Peyer's patch (tissue), 4 donors: ENCODE measurements at places on chromosomes 7 and 10. TPM values are rescaled to one million over a fixed set of nuclear protein-coding genes. Genes with fewer than 3 reads are reported as not detected.
A peak's percentile ranks its signal among the peaks of the same experiment; 100 is the strongest.

The SLC29A4 gene
- 4.8 TPM for total RNA-seq

The ASIC3 gene
- total RNA-seq, result 6.7 TPM

The NACAD gene
- not detected for total RNA-seq

The GLRX3 gene
- total RNA-seq, result 25.9 TPM

The FFAR4 gene
- total RNA-seq, result 2.5 TPM

The NPFFR1 gene
- total RNA-seq, result not detected

The SLC25A40 gene
- total RNA-seq, result 18.4 TPM

The SDK1 gene
- total RNA-seq, result 12.7 TPM

DNA sequence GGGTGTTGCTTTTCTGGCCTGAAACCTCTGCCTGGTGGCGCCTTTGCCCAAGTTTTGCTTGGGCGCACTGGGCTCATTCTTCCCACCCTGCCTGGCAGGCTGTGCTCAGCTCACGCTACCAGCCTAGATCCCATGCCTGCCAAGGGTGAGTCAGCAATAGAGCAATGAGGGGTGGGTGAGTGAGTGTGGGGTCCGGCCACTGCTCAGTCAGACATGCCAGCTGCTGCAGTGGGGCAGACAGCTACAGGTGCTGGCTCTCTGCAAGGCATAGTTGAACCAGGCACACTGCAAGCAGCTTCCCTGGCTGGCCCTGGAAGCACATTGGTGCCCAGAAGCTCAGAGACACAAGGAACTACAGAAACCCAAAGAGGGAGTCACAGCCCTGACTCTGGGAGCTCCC is 680.9 kb upstream of the LRRTM3 start:
- H3K27ac ChIP-seq, result no peak overlapping the region
- H3K4me3 ChIP-seq, result no peak overlapping the region
- H3K27me3 ChIP-seq, result no peaks in the 10 kb centered on the region

GRCh38 chr10:115117301-115117700 is 24.1 kb downstream of the ATRNL1 start:
- H3K27ac ChIP-seq, result no peak overlapping the region
- H3K4me1 ChIP-seq, result no peaks in the 10 kb centered on the region
- H3K27me3 ChIP-seq, result no peaks in the 10 kb centered on the region
- H3K36me3 ChIP-seq, result no peaks in the 10 kb centered on the region

- no peaks in the 10 kb centered on the region for H3K4me1 ChIP-seq
- DNase-seq, result no peak
- no peak overlapping the region for H3K4me3 ChIP-seq
- H3K27me3 ChIP-seq, result no peaks in the 10 kb centered on the region
- no peak overlapping the region for H3K27ac ChIP-seq
- H3K36me3 ChIP-seq, result no peaks in the 10 kb centered on the region
Observed at GRCh38 chr10:30589441-30589840, 40.1 kb downstream of the LYZL2 start.

GRCh38 chr10:6578251-6578771 is 1.8 kb downstream of the PRKCQ start:
- H3K27ac ChIP-seq, result peak overlapping the region; percentile 75
- H3K4me1 ChIP-seq, result no peaks in the 10 kb centered on the region
- H3K36me3 ChIP-seq, result no peaks in the 10 kb centered on the region
- peak; percentile 59 for DNase-seq

DNA sequence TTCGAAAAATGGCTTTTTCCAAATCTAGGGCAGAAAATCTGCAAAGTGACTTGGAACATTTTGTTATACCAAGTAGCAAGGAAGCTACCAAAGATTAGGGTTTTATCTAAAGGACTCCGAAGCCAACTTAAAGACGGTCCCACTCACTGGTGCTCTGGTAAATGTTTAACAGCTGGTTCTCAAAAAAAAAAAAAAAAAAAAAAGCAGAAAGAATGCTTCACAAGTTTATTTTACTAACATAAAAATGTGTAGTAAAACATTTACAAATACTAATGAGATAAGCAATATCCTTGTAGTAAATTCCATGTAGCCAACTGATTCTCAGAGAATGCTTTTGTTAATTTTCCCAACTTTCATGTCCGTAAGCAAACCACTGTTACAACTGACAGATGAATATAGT is 38.4 kb downstream of the TAF3 start:
- H3K4me3 ChIP-seq, result no peak overlapping the region
- H3K27ac ChIP-seq, result no peak overlapping the region
- H3K4me1 ChIP-seq, result no peaks in the 10 kb centered on the region

- no peaks in the 10 kb centered on the region for H3K36me3 ChIP-seq
- DNase-seq, result peak; percentile 68
- H3K4me1 ChIP-seq, result no peaks in the 10 kb centered on the region
- H3K4me3 ChIP-seq, result no peak overlapping the region
Observed at GRCh38 chr7:4189131-4189570, 492.9 kb upstream of the FOXK1 start.

DNA sequence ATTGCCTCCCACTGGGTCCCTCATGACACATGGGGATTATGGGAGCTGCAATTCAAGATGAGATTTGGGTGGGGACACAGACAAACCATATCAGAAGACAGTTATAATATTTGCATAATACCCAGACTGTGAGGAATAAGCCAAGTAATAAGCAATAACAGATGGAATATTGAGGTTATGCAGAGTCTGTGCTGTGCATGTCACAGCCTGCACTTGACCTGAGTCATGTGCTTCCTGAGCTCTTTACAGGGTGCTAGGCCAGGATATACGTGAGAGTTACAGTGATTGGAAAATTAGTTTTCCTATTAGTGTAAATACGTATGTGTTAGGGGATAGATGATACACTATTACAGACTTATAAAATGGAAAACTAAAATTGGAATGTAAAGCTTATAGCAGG is 288.7 kb downstream of the SDK1 start:
- DNase-seq, result no peak
- no peak overlapping the region for H3K27ac ChIP-seq
- H3K27me3 ChIP-seq, result no peaks in the 10 kb centered on the region
- H3K36me3 ChIP-seq, result no peaks in the 10 kb centered on the region
- no peaks in the 10 kb centered on the region for H3K4me1 ChIP-seq

DNA sequence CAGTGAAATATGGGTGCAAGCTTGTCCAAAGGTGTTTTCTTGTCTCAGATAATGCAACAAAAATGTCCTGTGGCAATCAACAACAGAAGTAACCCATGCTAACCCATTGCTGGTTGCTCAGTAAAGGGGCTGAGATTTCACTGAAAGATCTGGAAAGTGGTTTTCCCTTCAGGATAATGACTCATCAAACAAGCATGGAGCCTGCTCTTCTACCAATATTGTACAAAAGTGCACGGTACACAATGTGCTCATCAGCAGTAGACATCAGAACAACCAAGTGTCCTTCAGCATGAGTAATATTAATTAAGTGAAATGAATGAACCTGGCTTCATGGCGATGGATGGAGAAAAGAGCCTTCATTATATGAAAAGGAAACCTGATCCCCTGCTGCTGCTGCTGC is 287.1 kb upstream of the NEBL start:
- no peak overlapping the region for H3K27ac ChIP-seq
- H3K4me1 ChIP-seq, result no peaks in the 10 kb centered on the region
- no peak overlapping the region for H3K4me3 ChIP-seq
- no peak for DNase-seq
- no peaks in the 10 kb centered on the region for H3K36me3 ChIP-seq
- H3K27me3 ChIP-seq, result no peaks in the 10 kb centered on the region

GRCh38 chr7:7972128-7972527 is 3.5 kb downstream of the GLCCI1 start:
- no peak overlapping the region for H3K4me3 ChIP-seq
- H3K27ac ChIP-seq, result no peak overlapping the region
- no peaks in the 10 kb centered on the region for H3K36me3 ChIP-seq
- H3K4me1 ChIP-seq, result peaks cover 12% of the 10 kb centered on the region
- no peaks in the 10 kb centered on the region for H3K27me3 ChIP-seq

GRCh38 chr7:25926009-25926408 is 226.0 kb upstream of the NFE2L3 start:
- H3K36me3 ChIP-seq, result no peaks in the 10 kb centered on the region
- no peaks in the 10 kb centered on the region for H3K4me1 ChIP-seq
- H3K27me3 ChIP-seq, result no peaks in the 10 kb centered on the region

GRCh38 chr7:154241988-154242387 is 189.8 kb downstream of the DPP6 start:
- no peaks in the 10 kb centered on the region for H3K4me1 ChIP-seq
- no peak for DNase-seq
- H3K4me3 ChIP-seq, result no peak overlapping the region
- H3K27me3 ChIP-seq, result no peaks in the 10 kb centered on the region
- no peaks in the 10 kb centered on the region for H3K36me3 ChIP-seq

DNA sequence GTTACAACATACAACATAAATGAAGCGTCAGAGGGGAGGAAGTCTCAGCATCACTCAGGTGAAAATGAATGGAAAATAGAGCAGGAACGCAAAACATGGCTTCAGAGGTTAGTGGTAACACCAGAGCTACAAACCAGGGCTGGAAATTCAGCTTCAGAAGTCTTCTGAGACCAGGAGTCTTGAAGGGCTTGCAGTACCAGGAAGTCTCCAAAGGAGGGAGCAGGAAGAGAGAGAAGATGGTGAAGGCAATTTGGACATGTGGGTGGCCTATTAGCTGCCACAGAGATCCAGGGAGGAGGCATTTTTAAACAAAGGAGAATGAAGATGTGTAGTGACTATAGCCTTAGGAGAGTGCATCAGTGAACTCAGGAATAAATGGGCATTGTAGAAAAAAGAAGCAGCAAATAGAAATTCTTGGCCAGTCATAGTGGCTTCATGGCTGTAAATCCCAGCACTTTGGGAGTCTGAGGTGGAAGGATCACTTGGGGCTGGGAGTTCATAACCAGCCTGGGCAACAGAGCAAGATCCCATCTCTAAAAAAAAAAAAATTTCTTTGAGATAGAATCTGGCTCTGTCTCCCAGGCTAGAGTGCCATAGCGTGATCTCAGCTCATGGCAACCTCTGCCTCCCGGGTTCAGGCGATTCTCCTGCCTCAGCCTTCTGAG is 9.3 kb upstream of the TET1 start:
- no peaks in the 10 kb centered on the region for H3K36me3 ChIP-seq
- H3K4me1 ChIP-seq, result no peaks in the 10 kb centered on the region
- no peak for DNase-seq
- H3K27ac ChIP-seq, result no peak overlapping the region
- no peaks in the 10 kb centered on the region for H3K27me3 ChIP-seq

- DNase-seq, result peak; percentile 19
- H3K27me3 ChIP-seq, result no peaks in the 10 kb centered on the region
- H3K36me3 ChIP-seq, result no peaks in the 10 kb centered on the region
- H3K27ac ChIP-seq, result no peak overlapping the region
- no peak overlapping the region for H3K4me3 ChIP-seq
Observed at GRCh38 chr7:2937701-2938513, 93.8 kb upstream of the GNA12 start.

DNA sequence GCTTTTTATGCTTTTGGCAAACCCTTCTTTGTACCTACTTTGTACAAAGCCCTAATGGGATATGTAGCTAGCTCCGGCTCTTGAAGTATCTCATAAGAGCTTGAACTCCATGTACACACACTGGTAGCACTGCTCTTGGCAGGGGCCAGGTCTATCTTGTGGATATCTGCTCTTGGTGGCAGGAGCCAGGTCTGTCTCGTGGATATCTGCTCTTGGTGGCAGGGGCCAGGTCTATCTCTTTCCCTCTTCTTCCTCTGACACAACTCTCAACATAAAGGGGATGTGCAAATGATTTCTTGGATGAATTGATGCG is 91.9 kb downstream of the WNT2 start:
- no peak overlapping the region for H3K27ac ChIP-seq
- no peak for DNase-seq
- H3K27me3 ChIP-seq, result no peaks in the 10 kb centered on the region
